ENCODE measurements at places on chromosomes 7 and 10. TPM values are rescaled to one million over a fixed set of nuclear protein-coding genes. Genes with fewer than 3 reads are reported as not detected.
A peak's percentile ranks its signal among the peaks of the same experiment; 100 is the strongest.

- no peak for DNase-seq
Observed at GRCh38 chr10:44193567-44194220, 191.2 kb downstream of the CXCL12 start.

GRCh38 chr10:49158404-49158803 is 24.6 kb upstream of the FAM170B start:
- no peak for DNase-seq

- no peak for DNase-seq
Observed at GRCh38 chr7:85014936-85015660, 171.8 kb downstream of the SEMA3D start.

Gene RAB19
- total RNA-seq: not detected

DNA sequence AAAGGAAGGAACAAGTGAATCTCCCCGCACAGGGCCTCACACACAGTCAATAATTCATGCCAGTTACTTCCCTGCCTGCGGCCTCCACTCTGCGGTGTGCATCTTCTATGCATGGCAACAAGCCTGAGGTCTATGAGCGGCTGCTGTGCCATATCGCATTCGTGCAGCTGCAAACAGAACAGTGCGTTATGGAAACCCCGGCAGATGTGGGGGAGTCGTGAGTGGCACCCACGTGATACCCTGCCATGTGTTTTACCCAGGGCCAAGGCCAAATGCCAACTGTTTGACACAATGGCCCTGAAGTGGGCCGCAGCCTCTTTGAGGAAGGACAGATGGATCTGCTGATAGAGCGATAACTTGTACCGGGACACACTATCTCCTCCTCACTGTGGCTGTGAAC is 13.4 kb downstream of the TNS3 start:
- no peak for DNase-seq

- no peak for DNase-seq
Observed at GRCh38 chr7:127892488-127893314, 138.5 kb downstream of the LRRC4 start.

- DNase-seq: no peak
Observed at GRCh38 chr10:62095181-62096122, 173.2 kb downstream of the RTKN2 start.

GRCh38 chr10:20535897-20536881 is 360.9 kb downstream of the NEBL start:
- no peak for DNase-seq

DNA sequence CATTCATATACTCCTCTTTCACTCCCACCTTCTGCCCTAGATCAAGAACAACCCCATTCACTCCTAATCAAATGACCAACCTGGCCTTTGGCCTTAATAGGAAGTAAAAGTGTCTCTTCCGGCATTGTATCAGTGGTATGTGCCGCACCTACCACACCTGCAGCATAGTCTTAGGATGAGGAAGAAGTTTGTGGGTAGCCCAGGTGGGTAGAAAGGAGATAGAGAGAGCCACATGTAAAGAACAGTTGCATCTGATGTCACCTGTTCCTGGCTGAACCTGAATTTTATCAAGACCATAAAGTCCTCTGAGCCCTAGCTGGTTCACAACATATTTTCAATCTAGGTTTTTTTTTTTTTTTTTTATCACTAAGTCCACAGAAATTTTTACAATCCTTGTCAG is 55.5 kb upstream of the PTPN12 start:
- DNase-seq: no peak

DNA sequence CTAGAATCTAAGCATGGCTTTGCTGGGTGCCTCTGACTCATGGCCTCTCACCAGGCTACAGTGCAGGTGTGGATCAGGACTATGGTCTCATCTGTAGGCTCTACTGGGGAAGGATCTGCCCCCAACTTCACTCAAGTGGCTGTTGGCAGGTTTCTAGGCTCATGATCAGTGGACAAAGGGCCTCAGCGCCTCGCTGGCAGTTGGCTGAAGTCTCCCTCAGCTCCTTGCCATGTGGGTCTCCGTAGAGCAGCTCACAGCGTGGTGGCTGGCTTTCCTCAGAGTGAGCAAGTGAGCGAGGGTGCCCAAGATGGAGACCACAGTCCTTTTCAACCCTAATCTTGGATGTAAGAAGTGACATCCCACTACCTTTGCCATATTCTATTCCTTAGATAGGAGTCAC is 238.0 kb downstream of the COBL start:
- DNase-seq: no peak

DNA sequence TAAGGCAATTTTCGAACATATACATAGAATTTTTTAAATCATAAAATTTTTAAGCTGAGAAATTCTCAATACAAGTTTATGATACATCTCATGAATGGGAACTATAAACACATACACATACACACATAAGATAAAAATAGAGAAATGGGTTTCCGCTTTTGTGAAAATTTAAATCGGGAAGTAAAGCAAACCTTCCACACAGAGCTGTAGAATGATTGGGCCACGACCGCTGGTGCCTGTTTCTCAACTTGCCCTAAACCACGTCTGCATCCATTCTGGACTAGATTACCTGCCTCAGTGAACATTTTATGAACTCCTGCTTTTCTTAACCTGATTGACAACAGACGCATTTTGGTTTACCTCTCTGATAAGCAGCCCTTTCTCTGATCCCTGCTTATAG is 264.4 kb downstream of the SKAP2 start:
- DNase-seq: no peak

DNA sequence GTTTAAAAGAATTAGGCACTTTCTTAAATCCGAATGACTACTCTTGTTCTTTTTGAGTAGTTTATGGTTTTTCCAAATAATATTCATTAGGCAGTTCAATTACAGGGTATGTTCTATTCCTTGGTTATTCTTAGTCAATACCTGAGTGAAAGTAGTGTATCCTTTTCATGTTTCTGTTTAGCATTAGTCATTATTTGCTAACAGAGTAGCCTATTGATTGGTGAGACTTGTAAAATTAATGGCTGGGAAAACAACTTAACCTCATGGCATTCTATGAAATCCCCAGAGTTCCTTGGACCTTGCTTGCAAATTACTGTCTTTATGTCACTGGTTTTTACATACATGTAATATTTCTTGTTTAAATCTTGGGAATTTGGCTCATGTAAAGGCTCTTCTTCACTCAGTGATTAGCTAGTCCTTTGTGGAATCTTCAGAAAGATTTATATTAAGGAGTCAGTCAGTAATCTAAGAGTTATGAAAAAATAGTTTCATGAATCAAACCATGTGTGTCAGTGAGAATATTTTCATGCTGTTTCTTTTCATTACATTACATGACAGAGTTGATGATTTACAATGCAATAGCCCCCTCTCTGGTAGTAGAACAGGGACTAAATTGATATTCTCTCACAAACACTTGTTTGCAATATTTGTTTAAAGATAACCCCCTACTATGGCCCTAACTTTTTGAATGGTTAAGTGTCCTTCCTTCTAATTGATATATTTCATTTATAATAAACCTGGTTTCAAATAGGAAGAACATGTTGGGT is 81.5 kb upstream of the LRRTM3 start:
- no peak for DNase-seq

DNA sequence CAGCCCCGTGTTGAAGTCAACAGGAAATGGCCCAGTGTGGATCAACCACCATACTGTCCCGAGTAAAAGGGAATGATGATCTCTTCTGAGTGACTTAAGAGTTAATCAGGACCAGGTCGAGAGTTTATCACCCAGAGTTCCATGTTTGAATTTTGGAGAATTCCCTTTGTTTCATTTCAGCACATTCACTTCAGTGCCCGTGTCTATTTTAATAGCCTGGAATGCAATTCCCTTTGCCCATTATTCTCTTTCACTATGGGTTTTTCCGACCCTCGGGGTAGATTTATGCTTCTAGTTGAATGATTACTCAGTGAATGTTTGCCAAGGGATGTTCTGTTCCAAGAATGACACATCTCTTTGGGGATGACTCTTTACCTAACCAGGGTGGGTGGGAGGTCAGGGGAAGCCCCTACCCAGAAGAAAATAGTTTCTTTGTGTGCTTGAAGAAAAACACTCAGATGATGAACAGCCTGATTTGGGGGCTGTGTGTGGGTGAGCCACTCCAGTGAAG is 594.9 kb downstream of the INHBA start:
- no peak for DNase-seq

- no peak for DNase-seq
Observed at GRCh38 chr10:29595636-29596225, 39.0 kb downstream of the SVIL start.

Gene LAMB4
- not detected for total RNA-seq

Gene PRR15
- total RNA-seq: not detected

GRCh38 chr10:6274484-6274883 is 71.8 kb downstream of the PFKFB3 start:
- no peak for DNase-seq

- DNase-seq: peak; percentile 23
Observed at GRCh38 chr7:100865372-100865911, 1.7 kb upstream of the TRIP6 start.

- DNase-seq: no peak
Observed at GRCh38 chr7:124761164-124761715, 4.4 kb downstream of the GPR37 start.

GRCh38 chr7:64947252-64948000 is 43.4 kb downstream of the ZNF117 start:
- DNase-seq: no peak

Gene PPP1R17
- not detected for total RNA-seq

Gene ATG9B
- total RNA-seq: not detected

DNA sequence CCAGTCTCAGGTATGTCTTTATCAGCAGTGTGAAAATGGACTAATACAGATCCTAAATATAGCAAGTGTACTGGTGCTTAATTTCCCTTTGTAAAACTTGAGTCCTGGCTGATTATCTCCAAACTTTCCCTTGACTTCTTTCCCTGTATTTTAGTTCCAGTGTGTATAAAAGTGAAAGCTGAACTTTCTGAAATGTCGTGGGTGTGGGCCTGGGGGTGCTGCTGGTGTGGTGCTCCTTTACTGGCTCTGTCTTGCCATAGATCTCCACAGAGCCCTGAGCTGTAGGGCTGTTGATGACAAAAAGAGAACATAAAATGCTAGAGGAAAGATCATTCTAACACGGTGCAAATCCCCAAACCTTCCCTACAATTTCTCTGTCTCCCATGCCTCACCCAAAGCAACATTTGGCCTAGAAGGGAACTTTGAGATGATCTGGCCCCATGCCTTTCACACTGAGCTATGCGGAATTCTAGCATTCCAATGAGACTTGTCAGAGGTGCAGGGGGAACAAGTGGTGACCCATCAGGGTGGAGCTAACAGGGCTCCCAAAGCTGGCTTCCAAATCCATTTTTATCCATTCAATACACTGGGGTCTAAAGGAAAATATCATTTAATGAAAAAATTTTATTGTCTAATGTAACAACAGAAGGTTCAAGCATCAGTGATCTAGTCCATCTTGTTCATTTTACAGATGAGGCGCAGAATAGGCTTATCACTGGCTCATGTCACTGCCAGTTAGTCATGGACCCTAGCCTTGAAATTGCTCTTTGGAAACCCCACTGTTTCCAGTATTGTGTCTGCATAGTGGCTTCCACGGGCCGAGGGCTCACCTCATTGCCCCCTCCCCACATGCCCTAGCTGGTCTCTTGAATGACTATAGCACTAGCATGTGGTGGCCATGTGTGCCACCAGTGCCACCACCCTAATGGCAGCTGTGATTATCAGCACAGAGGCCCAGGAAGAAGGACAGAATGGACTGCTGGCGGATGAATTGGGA is 1000.9 kb downstream of the LRMDA start:
- peak; percentile 83 for DNase-seq

Gene SEMA3A
- total RNA-seq: 72.6 TPM

GRCh38 chr10:120336911-120337540 is 120.0 kb upstream of the PLPP4 start:
- DNase-seq: peak; percentile 28

DNA sequence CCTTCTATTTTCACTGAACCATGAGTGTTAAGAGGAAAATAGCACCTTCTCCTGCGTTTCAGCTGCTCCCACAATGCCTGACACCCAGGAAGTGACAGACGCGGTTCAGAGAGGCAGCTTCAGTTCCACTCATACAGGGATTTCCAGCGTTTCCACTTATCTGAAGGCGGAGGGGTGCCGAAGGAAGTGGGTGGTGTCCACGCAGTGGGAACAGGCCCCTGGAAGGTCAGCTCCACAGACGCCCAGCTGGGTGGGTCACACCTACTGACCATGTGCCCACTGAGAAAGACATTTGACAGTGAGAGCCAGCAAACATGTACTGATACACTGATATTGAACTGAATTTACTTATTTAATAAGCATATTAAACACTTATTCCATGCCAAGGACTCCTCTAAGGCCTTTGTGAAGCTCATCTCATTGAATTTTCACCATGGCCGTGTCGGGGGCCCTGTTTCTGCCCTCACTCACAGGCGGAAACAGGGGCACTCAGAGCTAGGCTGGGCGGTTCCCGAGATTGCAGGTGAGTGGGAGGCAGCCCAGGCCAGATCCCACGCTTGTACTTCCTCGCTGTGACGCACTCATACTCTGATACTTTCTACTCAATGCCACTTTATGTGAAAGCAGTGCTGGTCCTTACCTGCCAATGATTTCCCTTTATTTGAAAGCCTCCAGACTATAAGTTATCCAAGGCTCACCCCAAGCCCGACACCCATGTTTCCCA is 96.8 kb downstream of the TCERG1L start:
- DNase-seq: no peak

DNA sequence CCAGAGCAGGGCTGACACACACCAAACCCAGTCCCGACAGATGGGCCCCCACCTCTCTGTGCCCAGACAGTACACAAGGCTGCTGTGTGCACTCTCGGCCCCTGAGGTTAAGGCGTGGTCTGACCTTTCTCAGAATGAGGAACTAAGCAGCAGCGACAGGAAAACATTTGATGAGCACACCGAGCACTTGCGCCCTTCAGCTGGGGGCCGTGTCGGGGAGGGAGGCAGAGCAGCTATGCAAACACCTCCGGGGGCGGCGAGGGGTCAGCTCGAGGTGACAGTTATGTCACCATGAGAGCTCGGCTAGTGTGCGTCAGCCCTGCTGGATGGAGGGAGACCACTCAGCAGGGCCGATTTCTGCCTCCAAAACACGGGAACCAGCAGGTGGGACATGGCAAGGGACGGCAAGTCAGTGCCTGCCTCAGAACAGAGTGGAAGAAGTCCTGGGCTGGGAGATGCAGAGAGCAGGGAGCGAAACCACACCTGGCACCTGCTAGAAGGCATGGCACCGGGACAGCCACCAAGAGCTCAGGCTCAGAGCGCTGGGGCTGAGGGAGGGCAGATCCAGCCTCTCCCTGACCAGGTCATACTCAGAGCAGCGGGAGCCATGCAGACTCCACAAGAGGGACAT is 57.4 kb downstream of the CHST15 start:
- no peak for DNase-seq

DNA sequence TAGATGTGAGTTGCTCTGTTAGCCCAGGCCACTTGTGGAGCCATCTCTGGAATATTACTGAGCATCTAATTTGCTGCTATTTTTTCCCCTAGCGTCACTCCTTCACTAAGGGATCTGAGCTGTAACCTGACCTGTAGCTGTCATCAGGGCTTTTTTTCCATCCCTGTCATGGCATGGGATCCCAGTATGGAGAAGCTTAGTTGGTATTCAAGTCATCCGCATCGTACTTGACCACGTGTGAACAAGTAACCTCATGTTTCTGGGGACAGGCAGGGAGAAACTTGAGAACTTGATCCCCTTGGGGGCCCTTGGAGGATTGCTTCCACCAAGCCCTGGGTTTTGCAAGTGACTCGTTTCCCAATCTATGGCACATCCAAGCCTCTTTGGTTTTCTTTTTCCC is 474.4 kb upstream of the GALNT17 start:
- DNase-seq: no peak

- DNase-seq: no peak
Observed at GRCh38 chr10:44902941-44903545, 8.1 kb upstream of the TMEM72 start.

All from MG63 (cell line).